Right ventricle myocardium superior (tissue), 1 donor: ENCODE measurements at places on chromosomes 2 and 18. TPM values are rescaled to one million over a fixed set of nuclear protein-coding genes. Genes with fewer than 3 reads are reported as not detected.

FOXI3 gene
- total RNA-seq: not detected

LRRC30 gene
- not detected for total RNA-seq

CFC1 gene
- not detected for total RNA-seq

MYO5B gene
- 0.38 TPM for total RNA-seq

STPG4 gene
- total RNA-seq: not detected

GGCX gene
- total RNA-seq: 25.1 TPM

SP5 gene
- 0.46 TPM for total RNA-seq

LCT gene
- not detected for total RNA-seq

LIPG gene
- 0.19 TPM for total RNA-seq

DNA sequence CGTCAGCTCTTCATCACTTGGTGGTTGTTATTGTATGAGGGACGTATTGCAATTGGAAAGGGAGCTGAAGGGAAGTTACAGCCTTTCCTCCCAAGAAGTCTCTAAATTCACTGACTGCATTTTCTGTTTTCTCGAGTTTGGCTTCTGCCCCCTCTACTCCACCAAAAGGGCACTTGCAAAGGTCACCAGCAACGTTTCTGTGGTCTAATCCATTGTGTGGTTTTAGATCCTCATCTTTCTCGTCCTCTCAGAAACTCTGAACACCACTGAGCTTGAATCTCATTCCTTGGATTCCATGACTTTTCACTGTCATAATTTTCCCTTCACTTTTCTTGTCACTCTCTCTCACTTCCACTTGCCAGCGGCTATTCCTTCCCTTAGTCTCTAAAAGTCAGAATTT, 308.0 kb downstream of the AFF3 start:
- DNase-seq: no peak

- no peak for DNase-seq
These were observed 180.0 kb upstream of the ARL4C start for GRCh38 chr2:234676783-234677450.

GRCh38 chr2:11446733-11447248, 19.2 kb downstream of the E2F6 start:
- no peak for DNase-seq

- DNase-seq: no peak
These were observed 111.4 kb downstream of the COPS8 start for GRCh38 chr2:237196866-237197618.

DNA sequence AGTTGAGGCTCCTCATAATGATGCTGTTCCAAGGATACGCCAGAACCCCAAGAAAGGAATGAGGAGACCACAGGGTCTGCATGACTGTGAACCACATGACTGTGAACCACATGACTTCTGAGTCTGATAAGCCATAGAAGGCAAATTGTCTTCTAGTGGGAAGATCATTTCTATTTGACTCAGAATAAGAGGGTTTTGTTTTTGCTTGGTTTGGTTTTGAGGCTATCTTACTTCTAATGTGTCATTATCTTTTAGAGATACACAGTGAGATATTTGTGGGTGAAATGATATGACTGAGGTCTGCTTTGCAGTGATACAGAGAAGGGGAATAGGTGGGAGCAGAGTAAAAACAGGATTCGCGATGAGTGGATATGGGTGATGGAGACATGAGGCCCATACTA, 28.9 kb upstream of the BCL2L11 start:
- no peak for DNase-seq

GRCh38 chr2:169507698-169508097, 1.8 kb upstream of the KLHL41 start:
- DNase-seq: no peak

DNA sequence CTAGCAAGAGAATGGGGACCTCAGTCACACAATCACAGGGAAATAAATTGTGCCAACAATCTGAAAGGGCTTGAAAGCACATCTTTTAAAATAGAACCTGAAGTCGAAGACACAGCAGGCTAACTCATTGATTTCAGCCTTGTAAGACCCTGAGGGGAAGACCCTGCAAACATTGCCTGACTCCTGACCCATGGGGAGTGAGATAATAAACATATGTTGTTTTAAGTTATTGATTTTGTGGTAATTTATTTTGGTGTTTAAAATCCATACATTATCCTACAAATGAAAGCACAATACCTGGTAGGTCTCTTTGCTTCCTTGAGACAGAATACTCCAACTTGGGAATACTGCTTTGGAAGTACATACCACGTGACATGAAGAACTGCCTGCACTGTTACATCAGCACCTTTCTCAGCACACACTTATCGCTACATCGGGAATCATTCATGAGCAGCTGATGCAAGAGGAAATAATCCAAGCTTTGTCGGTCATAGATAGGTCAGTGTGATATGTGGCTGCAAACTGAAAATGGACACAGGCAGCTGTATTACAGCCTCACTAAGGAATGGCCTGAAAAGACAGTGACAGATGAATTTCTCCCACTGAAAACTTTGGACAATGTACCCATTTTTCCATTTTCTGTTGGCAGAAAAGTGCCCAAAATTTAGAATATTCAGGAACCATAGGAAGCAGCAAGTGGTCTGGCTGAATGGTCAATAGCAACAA, 494.5 kb upstream of the MAP2 start:
- DNase-seq: no peak

GRCh38 chr18:24672165-24672941, 211.9 kb downstream of the HRH4 start:
- no peak for DNase-seq

DNA sequence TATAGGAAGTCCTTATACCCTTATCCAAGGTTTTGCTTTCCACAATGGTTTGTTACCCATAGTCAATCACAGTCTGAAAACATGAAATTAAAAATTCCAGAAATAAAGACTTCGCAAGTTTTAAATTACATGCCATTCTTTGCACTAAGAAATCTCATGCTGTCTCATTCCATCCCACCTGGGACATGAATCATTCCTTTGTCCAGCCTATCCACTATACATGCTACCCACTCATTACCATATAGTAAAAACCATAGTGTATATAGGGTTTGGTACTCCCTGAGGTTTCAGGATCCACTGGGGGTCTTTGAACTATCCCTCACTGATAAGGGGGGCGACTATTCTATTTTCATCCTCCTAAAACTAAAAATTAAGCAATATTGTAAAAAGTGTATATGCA, 17.0 kb downstream of the SP3 start:
- no peak for DNase-seq

DNA sequence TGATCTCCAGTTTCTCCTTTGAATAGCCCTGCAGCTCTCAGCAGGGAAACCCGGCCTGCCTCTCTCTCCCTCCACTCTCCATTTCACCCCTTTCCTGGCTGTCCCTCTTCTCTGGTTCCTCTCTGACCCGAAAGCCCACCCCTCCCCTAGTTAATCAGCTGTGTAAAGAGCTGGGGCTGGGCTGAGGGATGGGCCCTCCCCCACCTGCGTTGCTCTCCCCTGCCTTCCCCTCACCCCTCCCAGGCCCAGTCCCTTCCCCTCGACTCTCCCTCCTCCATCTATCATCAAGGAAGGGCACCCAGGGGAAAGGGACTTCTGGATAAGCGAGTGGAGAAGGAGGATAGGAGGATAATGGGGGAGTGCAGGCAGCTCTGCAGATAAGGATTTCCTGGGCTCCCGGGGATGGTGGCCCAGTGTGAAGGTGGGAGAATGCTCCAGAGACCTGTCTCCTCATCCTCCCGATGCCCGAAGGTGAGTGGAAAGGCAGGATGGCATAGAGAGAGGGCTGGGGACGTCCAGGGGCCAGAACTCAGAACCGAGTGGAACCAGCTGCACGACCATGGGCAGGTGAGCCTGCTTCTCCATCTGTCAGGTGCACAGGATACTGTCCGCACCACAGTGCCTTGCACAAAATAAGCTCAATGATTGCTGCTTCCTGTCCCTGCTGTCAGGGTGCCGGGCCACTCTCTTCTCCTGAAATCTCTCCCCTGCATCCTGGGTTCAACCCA, 12.0 kb downstream of the SLC30A3 start:
- DNase-seq: no peak

DNA sequence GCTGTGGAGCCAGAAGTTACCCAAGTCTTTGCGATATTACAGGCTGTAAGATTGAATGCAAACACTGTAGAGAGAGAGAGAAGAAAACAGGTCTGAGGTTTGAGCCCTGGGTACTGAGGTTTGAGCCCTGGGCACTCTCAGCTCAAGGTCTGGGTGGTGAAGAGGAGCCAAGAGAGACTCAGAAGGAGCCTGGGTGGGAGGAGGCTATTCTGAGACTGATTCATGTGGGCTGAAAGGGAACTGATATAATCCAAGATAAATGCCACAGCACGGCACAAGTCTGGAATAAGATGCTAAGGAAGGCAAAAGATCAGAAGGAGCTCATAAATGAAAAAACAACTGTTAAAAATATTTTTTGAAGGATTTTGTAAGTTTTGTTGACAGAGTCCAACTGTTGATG, 407.6 kb upstream of the HS6ST1 start:
- no peak for DNase-seq

- DNase-seq: no peak
These were observed 152.4 kb downstream of the ZFP36L2 start for GRCh38 chr2:43074052-43074451.

GRCh38 chr2:33133454-33133952, 186.8 kb downstream of the LTBP1 start:
- peak; percentile 56 for DNase-seq

GRCh38 chr18:32315881-32316280, 126.0 kb downstream of the MEP1B start:
- no peak for DNase-seq

- no peak for DNase-seq
These were observed 54.0 kb upstream of the GPR45 start for GRCh38 chr2:105187531-105187930.

DNA sequence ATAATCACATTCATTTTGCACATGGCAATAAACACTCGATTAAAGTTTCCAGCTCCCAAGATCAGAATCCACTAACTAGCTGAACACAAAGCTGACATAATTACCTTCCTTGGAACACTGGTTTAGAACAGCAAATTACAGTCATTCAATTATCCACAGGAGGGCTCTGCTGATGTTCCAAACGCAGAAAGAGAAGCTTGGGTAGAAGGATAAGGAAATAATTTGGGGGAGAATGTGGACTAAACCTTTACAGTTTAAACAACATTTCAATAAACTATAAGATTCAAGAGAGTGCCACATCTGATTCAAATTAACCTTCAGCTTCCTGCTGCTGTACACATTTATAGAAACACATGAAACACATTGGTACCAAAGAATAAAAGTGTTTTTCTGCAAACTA, 67.8 kb upstream of the ARL4C start:
- no peak for DNase-seq

DNA sequence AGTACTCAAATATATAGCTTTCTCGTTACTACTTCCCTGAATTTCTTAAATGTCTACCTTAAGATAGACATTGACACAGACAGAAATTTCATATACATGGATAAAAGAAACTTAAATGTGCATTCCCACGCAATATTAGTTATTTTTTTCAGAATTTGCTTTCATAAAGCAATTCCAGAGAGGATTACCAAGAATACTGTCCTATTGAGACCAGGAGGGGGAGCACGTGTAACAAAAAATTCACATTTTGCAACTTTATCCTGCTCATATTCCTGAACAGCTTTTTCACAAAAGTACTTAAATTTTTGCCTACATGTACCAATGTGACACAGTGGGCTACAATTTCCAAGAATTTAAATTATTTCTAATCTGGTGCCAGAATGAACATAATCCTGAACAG, 30.7 kb upstream of the ERCC3 start:
- no peak for DNase-seq

DNA sequence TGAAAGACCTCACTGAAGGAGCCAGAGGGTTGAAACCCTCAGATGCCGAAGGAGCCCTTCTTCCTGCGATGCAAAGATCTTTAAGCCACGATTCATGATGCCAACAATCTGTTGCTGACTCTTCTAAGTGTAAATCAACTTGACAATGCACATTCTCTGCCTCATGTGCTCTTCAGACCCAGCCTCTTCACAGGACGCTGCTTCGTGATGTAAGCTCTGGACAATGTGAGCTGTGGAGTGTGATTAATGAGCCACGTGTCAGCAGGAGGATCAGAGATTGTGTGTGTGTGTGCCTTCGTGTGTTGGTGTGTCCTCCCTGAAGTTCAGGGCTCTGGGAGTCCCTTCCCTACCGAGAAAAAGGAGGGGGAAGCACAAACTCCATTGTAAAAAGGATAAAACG, 26.5 kb upstream of the TWIST2 start:
- DNase-seq: no peak

- no peak for DNase-seq
These were observed 68.9 kb downstream of the PLCL1 start for GRCh38 chr2:197873293-197873701.

GRCh38 chr2:128412181-128412871, 93.7 kb upstream of the HS6ST1 start:
- DNase-seq: no peak

DNA sequence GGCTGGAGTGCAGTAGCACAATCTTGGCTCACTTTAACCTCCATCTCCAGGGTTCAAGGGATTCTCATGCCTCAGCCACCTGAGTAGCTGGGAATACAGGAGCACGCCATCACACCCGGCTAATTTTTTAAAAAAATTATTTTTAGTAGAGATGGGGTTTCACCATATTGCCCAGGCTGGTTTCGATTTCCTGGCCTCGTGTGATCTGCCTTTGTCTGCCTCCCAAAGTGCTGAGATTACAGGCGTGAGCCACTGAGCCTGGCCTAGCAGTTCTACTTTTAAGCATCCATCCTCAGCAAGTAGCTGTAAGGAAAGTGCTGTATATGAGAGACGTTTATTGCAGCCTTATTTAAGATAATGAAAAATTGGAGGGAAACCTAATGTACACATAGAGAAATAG, 79.7 kb downstream of the ZDBF2 start:
- no peak for DNase-seq
